ENCODE measurements at places on chromosomes 1 and 21.

DNA sequence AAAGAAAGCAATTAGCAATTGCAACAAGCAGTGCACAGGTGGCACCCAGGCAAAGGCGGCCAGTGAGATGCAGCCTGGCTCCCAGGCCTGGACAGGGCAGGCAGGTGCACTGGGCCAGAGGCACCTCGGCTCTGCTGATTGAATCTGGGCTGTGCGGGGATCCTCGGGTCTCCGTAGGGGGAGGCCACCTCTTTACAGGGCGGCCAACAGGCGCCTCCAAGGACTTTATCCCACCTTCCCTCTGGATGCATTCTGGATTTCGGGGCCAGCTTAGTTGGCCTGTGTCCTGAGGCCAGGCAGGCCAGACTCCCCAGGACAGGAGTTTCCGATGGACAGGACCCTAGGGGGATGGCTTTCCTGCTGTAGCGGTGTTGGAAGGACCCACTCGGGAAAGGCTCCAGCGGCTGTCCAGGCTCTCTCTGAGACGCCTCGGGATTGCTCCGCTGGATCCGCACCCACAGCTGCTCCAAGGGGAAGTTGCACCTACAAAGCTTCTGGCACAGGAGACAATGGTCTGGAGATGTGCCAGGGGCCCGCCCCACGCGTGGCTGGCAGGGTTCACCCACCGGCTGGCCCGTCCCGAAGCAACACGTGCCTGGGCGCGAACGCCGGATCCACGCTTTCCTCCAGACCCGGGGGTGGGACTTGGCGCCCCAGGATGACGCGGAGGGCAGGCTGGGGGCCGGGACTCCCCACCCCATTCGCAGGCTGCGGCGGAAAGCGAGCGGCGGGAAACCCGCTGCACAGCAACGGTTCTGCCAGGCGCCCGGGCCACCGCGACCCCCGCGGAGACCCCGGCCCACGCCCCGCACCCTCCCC lies 810 bp downstream of the SLC19A1 start:
- DNase-seq, result peak; percentile 55

DNA sequence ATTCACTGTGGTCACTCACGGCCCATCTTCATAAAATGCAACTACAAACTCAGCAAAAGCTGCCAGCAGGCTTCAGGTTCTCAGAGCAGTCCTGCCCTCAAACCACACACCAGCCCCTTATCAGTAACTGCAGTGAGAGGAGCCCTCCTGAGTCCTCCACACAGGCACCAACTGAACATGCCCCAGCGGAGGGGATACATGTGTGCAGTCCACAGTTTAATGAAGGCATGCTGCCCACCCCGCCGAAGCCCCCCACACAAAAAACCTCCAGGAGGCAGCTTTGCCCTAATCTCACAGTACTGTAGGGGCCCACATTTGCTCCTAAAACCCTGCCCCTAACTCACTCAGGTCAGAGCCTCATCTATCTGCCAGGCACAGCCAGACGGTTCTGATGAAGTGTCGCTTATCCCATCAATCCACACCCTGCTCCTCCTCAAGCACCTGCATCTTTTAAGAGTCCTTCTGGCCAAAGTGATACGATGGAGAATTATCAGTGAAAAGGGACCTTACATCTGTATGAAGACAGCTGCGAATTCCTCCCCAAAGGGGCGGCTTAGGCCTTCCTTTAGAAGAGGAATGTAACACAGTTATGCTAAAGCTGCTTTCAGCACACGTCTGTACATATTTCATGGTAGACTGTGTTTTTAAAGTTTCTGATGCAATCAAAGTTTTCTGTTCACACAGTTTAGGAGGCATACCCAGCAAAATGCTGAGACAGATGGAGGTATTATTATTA lies 3.5 kb downstream of the ABCB10 start:
- DNase-seq, result no peak

DNA sequence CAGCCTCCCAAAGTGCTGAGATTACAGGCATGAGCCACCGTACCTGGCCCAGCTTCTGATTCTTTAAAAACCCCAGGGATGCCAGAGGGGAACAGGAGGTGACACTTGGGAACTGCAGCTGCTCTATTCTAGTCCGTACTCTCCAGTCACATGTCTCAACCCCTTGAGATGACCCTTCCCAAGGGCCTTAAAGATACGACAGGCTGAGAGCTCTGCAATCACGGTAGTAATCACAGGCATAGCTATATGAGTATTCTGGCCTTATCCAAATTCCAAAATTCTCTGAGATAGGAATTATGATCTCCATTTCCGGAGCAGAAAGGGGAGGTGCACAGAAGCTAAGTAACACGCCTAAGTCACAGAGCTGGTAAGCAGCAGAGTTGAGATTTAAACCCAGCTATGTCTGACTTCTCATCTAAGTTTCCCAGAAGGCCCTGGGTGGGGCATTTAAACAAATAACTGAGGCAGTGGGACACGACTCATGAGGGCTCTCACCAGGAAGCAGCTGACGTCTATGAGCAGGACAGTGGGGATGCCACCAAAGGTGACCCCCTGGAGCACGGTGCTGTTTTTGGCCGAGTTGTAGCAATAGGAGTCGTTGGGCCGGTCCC lies 5.2 kb downstream of the TMEM63A start:
- DNase-seq, result no peak

DNA sequence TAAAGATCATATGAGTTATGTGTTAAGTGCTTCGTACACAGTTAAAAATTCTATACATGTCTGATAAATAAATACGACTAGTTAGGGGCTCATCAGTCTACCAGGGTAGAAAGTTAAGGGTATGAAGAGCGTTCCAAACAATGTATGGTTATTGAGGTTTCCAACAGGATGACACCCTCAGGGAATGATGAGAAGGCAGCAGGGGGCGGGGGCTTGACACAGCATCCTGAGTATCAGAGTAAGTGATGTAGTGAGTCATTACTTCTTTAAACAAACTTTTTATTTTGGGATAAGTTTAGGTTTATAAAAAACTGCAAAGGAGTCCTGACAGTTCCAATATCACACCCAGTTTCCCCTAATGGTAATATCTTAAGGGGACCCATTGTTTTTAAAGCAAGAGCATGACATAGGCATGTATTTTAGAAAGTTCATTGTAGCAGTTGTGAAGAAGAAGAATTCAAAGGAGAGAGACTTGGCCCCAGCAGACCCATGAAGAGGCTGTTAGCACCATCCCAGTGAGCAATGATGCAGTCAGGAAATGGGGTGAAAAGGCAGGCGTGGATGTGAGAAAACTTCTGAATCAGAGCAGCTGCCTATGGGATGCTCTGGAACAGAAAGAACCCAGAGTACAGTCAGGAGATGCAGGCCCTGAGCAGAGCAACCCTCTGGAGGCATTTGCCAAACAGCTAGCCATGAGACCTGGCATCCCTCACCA lies 15.0 kb upstream of the PSMB2 start:
- DNase-seq, result no peak

DNA sequence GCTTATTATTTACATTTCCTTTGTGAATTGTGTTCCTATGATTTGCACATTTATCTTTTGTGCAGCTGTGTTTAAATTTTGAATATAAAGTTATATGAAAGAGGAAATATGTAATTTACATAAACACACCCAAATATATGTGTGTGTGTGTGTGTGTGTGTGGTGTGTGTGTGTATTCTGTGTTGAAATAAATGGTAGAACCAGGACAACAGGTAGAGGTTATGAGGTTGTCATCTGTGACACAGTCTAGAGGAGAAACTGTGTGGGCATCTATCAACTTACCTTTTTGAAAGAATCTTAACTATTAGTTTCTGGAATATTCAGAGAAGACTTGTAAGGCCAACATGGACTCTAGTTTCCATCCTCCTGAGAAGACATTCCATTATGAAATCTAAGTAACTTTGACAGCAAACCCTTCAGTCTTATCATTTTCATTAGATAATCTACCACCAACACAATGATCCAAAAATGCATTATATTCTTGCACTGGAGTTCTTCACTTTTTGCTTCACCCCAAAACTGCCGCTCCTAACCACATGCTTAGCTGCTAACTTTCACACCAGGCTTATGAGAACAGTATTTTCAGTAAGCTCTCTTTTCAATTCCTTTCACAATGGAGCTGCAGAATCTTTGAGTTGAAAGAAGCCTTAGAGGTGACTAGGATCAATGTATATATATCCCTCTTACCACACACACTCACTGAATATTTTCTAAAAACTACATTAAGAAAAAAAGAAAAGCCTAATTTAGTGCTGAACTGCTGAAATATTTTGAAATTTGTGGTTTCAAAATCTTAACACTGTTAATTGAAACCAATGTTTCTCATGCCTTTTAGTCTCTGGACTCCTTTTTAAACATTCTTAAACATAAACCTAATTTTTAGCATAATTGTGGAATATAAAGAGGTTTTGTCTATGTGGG lies 21.8 kb downstream of the PTPRC start:
- no peak for DNase-seq

DNA sequence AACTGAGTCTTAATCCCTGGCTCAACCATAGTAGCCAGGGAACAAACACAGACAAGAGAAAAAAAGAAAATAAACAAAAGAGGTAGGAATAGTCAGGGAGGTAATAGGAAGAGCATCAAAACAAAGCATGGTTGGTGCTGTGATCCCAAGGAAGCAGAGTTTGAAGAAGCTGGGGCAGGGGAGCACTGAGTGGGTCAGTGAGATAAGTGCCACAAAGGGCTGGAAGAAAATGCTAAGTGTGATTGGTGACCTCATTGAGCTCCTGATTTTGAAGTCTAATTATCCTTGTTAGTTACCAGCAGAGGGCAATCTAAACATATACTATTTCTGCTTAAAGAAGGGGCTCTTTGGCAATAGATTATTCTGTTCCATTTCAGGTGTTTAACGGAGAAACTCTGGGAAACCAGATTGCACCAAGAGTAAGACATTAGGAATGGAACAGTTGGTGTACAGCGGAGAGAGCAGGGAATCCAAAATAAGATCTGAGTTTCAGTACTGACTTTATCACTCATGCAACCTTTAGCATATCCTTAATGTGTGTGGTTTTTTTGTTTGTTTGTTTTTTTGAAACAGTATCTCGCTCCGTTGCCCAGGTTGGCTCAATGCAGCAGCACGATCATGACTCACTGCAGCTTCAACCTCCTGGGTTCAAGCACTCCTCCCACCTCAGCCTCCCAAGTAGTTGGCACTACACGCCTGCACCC lies 30.7 kb upstream of the KIAA1614 start:
- no peak for DNase-seq

- no peak for DNase-seq
These were observed 106.4 kb downstream of the HMGB4 start for GRCh38 chr1:33970148-33970825.

DNA sequence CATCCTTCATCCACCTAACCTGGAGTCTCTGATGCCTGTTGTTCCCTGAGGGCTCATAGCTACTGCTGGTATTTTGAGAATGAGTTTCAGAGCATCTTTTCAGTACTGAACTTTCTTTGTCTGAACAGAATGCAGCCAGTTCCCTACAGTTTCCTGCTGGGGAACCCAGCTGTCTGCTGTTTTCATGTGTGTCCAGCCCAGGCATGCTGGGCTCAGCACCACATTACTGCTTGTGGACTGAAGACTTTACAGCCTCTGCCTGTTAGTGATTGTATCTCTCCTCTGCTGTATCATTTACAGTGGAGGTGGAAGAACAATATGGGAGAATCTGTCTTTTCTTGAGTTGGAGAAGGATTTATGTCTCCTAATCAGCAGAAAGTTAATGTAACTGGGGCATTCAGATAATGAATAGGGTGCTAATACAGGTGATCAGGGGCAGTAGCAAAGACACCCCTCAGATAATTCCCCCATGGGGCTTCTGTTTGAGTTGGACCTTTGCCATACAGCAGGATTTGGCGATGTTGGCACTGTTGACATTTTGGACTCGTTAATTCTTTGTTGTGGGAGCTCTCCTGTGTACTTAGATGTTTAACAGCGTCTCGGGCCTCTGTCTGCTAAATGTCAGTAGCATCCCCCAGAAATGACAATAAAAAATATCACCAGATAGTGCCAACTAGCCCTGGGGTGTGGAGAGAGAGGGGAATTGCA lies 207.7 kb downstream of the HHAT start:
- DNase-seq, result no peak
